ENCODE measurements at places on chromosomes 6 and 20.

DNA sequence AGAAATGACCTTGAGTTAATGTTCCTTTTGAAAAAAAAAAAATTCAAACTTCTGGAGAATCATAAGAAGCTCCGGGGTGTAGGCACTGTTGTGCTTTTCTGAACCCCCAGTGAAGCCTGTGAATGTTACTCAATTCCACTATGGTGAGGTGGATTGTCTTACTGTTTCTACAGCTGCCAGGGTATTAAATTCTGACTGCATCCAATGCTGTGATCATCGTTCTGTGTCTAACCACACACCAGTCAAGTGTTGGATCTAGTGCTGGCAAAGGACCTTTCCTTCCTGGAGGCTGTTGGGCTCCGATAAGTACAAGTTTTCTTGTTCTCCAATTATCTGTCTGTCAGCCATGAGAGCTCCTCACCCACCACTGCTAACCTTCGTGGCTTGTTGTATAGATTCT lies 162.0 kb upstream of the EPHA7 start:
- no peak for DNase-seq

DNA sequence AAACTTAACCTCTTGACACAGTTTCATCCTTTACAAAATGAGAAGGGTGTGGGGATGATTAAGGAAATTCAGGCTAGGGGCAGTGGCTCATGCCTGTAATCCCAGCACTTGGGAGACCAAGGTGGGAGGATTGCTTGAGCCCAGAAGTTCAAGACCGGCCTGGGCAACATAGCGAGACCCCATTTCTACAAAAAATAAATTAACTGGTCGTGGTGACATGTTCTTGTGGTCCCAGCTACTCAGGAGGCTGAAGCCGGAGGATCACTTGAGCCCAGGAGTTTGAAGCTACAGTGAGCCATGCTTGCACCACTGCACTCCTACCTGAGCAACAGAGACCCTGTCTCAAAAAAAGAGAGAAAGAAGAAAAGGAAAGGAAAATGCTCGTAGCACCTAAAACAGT lies 9.0 kb downstream of the ZSWIM3 start:
- no peak for DNase-seq

DNA sequence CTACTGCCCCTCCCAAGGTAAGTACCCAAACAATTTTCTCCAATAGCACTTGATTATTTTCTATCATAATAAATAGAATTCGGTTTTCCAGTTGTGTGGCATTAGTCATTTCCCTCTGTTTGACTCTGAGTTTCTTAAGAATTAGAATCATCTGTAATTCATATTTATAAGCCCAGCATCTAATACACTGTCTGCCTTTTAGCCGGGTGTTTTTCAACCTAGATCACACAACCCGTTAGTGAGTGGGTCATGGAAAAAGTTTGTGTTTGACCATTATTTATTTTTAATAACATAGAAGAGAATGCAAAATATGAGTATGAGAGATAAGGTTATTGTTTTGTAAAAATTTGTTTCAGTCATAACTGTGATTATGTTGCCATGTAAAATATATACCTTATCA lies 701.6 kb downstream of the RFPL4B start:
- no peak for DNase-seq

DNA sequence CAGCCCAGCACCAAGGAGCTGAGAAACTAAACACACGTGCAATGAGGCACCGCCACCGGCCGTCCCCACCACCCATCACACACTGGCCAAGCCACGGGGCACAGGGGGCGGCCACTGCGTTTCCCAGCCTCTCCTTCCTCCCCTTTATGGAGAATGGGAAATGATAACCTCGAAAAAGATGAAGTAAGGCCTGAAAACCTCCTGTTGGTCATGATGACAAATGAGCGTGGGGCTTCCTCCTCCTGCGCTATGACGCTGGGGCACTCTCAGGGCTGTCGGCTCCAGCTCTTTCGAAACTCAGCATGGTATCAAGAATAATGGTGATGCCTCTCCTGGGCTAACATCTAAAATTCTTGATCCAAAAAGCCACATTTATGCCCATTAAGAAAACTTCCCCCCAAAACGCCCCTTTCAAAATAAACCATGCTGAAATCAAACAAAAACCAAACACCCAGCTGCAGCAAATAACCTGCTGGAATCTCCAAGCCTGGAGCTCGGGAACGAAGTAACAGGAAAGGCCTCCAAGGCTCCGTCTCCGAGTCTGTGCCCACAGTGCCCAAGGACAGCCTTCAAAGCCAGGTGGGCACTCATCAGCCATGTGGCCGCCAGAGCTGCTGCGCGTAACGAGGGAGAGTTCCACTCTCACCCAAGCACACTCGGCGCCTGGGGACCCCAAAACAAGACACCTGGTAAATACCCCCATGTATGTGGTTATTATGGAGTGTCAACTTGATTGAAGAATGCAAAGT lies 50.0 kb downstream of the TAF4 start:
- DNase-seq: no peak

GRCh38 chr6:105274678-105275077 lies 94.9 kb upstream of the POPDC3 start:
- no peak for DNase-seq

- no peak for DNase-seq
Observed at GRCh38 chr20:3651204-3651962, 11.8 kb downstream of the GFRA4 start.

DNA sequence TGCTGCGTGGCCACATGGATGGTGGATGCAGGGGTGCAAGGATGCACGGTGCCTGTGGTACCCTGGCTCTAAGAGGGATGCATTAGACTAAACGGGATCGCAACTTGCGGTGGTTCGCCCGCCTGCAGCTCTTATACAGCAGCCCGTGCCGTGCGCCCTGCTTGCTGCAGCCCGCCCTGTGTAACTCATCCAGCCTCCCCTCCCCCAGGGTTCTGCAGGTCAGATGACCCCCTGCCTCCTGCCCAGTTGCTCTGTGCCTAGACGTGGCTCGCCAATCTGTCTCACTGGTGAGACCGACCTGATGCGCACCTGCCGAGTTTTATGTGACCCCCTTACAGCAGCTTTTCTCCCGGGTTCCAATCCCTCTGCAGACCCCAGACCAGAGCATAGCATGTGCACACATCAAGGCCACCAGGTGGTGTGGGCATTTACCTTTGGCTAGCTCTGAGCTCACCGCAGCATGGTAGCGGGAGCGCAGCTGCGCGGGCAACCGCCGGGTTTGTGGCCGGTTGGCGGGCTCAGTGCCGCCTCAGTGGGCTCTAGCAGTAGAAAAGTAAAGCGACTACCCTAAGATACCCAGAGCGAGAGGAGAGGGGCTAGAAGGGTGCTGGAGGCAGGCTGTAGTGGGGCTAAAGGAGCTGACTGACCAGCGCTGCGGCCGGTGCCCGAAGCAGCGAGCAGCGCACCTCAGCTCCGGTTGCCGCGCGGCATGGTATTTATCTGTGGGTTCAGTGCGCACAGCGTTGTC lies 693 bp upstream of the GNAS-AS1 start:
- DNase-seq: no peak
